ENCODE measurements at places on chromosomes 1 and 21.

GRCh38 chr1:186655876-186656275 is 24.3 kb downstream of the PTGS2 start:
- no peak for DNase-seq

DNA sequence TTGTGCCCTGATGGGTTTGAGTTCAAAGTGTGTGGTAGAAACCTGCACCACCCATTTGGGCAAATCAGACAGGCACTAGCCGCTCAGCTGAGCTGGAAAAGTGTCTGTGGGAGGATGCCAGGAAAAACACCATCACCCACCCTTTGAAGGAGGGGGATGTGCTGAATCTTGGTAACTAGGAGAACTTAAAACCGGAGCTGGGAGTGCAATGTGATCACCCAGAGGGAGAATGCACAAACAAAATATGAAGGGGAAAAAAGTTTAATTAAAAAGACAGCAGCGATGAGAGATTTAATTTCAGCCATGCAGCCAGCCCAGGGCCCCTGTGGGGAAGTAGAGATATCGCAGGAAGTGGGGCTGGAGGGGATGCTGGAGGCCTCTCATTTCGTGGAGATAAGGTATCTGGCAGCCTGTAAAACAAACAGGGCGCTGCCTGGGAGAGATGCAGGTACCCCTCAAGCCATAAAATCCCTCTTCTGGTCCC is 86.8 kb upstream of the BCAR3 start:
- no peak for DNase-seq

GRCh38 chr1:18634276-18634675 is 3.6 kb downstream of the PAX7 start:
- no peak for DNase-seq

- no peak for DNase-seq
These were observed 48.3 kb upstream of the LAMC2 start for GRCh38 chr1:183137782-183138181.

DNA sequence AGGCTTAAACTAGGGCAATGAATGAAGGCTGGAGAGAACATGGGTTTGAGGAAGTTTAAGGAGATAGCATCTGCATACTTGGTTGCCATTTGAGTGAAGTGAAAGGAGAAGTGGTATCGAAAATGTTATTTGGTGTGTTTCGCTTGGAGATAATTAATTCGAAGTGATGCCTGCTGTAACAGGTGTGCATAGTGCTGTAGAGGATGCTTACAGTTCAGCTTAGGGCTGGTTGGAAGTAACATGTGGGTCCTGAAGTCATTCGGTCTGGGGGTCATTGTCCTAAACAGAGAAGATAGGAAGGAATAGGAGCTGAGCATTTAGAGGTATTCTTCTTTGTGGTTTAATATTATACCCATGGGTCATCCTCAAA is 301 bp upstream of the NUDT17 start:
- no peak for DNase-seq

GRCh38 chr1:3771108-3772026 is 1.2 kb upstream of the SMIM1 start:
- no peak for DNase-seq

DNA sequence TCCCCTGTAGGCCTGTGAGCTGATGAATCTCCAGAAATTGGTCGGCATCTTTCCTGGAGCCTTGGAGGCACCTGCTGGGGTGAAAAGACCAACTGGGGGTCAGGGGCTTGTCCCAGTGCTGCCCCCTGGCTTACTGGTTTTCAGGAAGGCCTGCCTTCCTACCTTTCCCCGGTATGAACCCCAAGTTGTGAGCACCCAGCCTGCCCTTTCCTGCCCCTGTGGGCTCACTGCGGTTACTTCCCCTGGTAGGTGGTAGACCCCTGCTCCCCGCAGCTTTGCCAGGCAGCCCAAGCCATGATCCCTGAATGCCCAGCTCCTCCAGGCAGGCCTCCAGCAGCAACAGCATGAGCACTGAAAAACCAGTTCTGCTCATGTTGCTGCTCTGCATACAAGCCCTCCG is 10.2 kb downstream of the DMRTB1 start:
- DNase-seq = no peak

- DNase-seq = no peak
These were observed 102.1 kb upstream of the ZBTB40 start for GRCh38 chr1:22349362-22350043.

DNA sequence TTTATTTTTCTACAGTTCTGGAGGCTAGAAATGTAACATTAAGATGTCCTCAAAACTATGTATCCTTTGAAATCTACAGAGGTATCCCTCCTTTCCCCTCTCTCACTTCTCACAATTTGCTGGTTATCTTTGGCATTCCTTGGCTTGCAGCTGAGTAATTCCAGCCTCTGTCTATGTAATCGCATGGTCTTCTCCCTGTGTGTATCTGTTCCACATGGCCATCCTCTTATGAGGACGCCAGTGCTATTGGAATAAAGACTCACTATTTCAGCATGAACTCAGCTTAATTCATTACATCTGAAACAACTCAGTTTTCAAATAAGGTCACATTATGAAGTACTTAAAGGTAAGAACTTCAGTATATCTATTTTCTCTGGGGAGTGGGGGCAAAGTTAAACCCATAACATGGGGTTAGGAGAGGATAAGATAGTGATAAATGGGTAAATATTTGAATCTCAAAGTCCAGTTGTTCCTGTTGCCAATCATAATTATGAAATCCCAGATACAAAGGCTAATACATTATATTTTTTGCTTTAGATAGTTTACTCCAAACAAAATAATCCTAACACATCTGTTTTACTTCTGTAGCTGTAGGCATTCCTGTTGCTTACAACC is 1290.8 kb downstream of the NCAM2 start:
- no peak for DNase-seq

- peak; percentile 72 for DNase-seq
These were observed 76.4 kb upstream of the IFFO2 start for GRCh38 chr1:19032701-19033514.

DNA sequence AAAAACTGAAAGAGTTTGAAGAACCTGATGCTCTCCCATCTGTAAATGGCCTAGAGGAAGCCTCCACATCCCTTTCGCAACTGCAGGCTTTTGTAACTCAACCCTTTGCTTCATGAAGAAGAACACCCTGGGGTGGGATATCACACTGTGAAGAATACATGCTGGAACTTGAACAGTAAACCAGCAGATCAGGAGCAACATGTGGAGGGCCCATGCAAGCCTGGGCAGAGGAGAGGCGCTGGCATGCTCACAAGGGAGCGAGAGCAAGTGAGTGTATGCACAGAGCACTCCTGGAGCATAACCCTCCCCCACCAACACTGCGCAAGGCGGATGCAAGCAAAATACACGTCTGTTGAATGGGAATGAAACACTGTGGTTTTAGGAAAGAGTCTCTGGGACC is 24.6 kb upstream of the SPAG17 start:
- no peak for DNase-seq

GRCh38 chr1:116826818-116827606 is 72.8 kb downstream of the CD2 start:
- no peak for DNase-seq

DNA sequence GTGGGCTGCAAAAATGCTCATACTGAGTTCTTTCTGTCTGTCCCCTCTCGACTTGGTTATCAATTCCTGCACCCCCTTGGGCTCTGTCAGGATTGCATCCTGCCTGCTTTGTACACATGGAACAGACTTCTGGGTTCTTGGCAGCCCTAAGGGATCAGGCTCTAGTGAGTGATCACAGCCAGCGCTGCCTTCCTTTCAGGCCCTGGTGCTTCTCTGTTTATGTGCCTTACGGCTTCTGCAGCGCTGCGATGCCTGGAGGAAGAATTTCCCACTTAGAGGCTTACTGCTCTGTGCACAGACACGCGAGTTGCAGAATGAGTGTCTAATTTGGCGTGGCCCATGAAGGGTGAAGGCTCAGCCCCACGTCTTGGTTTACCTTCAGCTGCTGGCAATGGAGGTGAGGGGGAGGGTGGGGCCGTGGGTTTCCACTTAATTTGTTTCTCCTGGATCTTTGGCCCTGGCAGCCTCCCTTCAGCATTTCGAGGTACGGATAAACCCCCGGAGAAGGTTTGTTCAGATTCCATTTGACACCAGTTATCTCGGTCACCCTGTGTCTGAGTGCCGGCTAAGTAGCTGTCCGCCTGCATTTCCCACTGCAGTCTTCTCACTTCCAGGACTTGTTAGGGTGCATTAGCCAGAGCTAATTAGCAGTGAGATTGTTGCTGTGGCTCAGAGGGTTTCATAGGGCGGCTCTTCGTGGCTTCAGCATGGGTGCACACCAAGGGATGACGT is 227.3 kb downstream of the DYRK1A start:
- no peak for DNase-seq

- no peak for DNase-seq
These were observed 232.6 kb downstream of the TRABD2B start for GRCh38 chr1:47764461-47765046.

GRCh38 chr1:109181807-109182163 is 31.9 kb upstream of the SARS1 start:
- DNase-seq = no peak

DNA sequence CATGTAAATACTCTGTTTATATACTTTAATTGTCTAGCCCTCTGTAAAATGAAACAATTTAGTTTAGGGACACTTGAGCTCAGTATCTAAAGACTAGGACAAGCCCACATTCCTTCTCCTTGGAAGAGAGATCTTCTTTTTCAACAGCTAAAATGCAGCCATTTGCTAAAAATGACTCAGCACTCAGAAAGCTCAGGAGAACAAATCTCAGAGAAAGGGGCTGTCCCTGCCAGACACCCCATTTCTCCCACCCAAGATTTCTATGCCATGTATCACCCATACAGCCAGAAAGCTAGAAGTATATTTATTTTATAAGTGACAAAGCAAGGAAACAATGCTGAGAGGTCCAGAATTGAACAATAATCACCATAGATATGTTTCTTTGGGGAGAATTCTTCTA is 23.2 kb upstream of the PRDX6 start:
- no peak for DNase-seq

GRCh38 chr1:36853638-36854037 is 180.7 kb downstream of the GRIK3 start:
- no peak for DNase-seq

All from vagina (tissue), 2 donors.